Peyer's patch (tissue), 4 donors: ENCODE measurements at places on chromosomes 11 and 22. TPM values are rescaled to one million over a fixed set of nuclear protein-coding genes. Genes with fewer than 3 reads are reported as not detected.

DNA sequence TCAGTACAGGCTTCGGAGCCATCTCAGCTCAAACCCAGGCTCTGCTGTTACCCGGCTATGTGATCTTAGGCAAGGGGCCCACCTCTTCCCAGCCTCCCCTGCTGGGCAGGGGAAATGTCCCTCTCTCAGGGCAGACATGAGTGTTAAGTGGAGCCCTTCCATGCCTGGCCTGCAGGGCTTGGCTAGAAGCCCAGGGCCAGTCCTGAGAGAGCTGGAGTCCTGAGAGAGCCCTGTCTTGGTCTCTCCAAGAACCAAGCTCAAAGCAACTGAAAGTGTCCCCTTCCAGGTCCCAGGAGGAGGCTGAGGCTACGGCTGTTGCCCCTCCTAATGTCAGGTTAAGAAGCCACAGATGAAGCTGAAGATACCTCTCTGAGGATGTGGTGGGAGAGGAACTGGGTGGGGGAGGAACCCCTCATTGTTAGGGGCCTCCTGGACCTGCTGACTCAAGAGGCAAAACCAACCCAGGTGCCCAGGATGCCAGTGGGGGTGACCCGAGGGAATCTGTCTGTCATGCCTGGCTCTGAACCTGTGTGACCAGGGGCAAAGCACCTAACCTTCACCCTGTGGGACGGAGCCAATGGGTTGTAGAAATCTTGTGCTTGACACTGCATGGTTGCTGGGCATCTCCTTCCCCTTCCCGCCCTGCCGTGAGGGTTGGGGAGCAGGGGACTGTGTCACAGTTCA lies 4.2 kb downstream of the ZP1 start:
- no peaks in the 10 kb centered on the region for H3K4me1 ChIP-seq
- peak; percentile 25 for DNase-seq
- H3K36me3 ChIP-seq: no peaks in the 10 kb centered on the region
- peak overlapping the region; percentile 49 for H3K27ac ChIP-seq
- H3K4me3 ChIP-seq: no peak overlapping the region
- H3K27me3 ChIP-seq: no peaks in the 10 kb centered on the region

DNA sequence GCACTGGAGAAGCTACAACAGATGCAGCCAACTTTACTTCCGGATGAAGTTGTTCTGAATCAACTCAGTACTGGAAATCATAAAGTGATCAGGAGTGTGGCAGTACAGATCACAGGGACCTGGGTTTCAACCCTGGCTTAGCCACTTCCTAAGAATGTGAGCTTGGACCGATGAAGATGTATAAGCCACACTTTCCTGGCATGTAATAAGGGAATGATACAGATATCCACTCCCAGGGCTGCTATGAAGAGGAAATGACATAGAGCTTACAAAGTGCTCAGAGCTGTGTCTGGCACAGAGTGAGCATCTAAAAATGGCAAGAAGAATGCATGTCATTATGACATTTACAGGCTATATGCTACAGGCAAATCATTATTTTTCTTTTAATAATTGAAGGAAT lies 378.7 kb downstream of the NTM start:
- H3K27ac ChIP-seq: no peak overlapping the region
- no peaks in the 10 kb centered on the region for H3K36me3 ChIP-seq
- H3K27me3 ChIP-seq: no peaks in the 10 kb centered on the region
- DNase-seq: no peak
- no peak overlapping the region for H3K4me3 ChIP-seq
- H3K4me1 ChIP-seq: no peaks in the 10 kb centered on the region

OR51B2 gene
- total RNA-seq: not detected

DNA sequence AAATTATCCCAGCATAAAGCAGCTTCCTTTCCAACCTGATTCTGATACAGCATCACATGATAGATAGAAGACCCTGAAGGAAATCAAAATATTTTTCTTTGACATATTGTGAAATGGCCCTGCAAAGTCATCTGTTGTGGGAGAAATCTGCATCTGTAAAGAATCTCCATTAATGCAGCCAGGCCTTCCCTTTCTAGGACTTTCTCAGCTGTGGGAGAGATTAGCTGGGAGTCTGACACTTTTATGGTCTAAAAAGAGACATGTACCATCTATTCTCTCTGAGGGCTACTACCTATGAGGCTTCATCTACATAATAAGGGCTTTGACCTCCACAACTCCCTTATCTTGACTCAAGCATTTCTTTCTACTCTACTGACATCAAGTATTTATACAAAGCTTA lies 238.1 kb downstream of the SWAP70 start:
- no peaks in the 10 kb centered on the region for H3K36me3 ChIP-seq
- H3K27ac ChIP-seq: no peak overlapping the region
- H3K4me1 ChIP-seq: no peaks in the 10 kb centered on the region
- DNase-seq: no peak
- no peak overlapping the region for H3K4me3 ChIP-seq

- no peak overlapping the region for H3K4me3 ChIP-seq
- H3K27ac ChIP-seq: no peak overlapping the region
- H3K27me3 ChIP-seq: no peaks in the 10 kb centered on the region
- no peaks in the 10 kb centered on the region for H3K36me3 ChIP-seq
- DNase-seq: no peak
- H3K4me1 ChIP-seq: no peaks in the 10 kb centered on the region
These were observed 3.6 kb upstream of the IGF2 start for GRCh38 chr11:2142762-2143202.

DNA sequence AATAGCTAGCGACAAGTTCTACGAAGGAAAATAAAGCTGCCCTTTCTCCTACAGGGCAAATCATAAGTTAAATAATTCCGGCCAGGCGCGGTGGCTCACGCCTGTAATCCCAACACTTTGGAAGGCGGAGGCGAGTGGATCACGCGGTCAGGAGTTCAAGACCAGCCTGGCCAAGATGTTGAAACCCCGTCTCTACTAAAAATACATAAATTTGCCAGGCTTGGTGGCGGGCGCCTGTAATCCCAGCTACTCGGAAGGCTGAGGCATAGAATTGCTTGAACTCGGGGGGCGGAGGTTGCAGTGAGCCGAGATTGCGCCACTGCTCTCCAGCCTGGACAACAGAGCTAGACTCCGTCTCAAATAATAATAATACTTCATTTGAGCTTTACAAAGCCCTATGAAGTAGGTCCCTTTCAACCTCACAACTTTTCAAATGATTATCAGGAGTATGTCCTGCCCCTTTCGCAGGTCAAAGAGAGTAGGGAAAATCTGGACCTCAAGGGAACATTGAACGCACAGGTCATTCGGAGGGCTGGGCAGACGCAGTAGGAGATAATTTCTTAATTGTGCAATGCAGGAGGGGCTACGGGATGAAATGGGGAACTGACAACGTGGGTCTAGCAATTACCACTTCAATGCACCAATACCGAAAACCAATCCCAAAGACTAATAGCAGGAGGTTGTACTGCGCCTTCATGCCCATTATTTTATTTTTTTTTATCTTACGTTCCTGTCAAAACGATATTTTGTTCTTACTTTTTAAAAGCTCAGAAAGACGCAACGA lies 590 bp downstream of the COMMD9 start:
- H3K27me3 ChIP-seq: no peaks in the 10 kb centered on the region
- DNase-seq: no peak
- peak overlapping the region; percentile 60 for H3K4me3 ChIP-seq
- H3K4me1 ChIP-seq: no peaks in the 10 kb centered on the region

MMP10 gene
- not detected for total RNA-seq

GCAT gene
- 8.8 TPM for total RNA-seq

DNA sequence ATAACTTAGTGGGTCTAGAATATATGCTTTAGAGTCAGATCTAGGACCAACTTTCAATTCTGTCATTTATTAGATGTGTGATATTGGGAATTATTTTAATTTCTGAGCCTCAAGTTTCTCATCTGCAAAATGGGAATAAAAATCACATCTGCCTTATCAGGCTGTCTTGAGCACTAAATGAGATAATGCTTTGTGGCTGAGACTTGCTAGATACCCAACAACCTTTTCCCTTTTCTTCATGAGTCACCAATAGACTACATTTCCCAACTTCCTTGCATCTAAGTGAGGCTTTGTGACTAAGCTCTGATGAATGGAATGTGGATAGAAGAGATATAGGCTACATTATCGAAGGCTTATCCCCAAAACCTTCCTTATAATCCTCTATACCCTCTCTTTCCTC lies 220.7 kb upstream of the SESN3 start:
- H3K27me3 ChIP-seq: no peaks in the 10 kb centered on the region
- H3K27ac ChIP-seq: no peak overlapping the region
- no peaks in the 10 kb centered on the region for H3K4me1 ChIP-seq

PICK1 gene
- total RNA-seq: 43.3 TPM

GRCh38 chr11:128525411-128526243 lies 61.7 kb downstream of the ETS1 start:
- H3K4me3 ChIP-seq: no peak overlapping the region
- H3K27ac ChIP-seq: peak overlapping the region; percentile 57
- H3K36me3 ChIP-seq: no peaks in the 10 kb centered on the region
- no peaks in the 10 kb centered on the region for H3K27me3 ChIP-seq
- DNase-seq: no peak

GRCh38 chr11:94150056-94150455 lies 21.4 kb downstream of the PANX1 start:
- no peaks in the 10 kb centered on the region for H3K36me3 ChIP-seq
- H3K4me1 ChIP-seq: peaks cover 4% of the 10 kb centered on the region
- no peaks in the 10 kb centered on the region for H3K27me3 ChIP-seq
- no peak for DNase-seq

TRIM6 gene
- total RNA-seq: 0.53 TPM

- H3K4me1 ChIP-seq: no peaks in the 10 kb centered on the region
- no peak for DNase-seq
- H3K4me3 ChIP-seq: no peak overlapping the region
- no peaks in the 10 kb centered on the region for H3K27me3 ChIP-seq
- no peaks in the 10 kb centered on the region for H3K36me3 ChIP-seq
- H3K27ac ChIP-seq: no peak overlapping the region
These were observed 26.3 kb upstream of the PHF21B start for GRCh38 chr22:45036154-45036553.

- DNase-seq: no peak
- H3K27me3 ChIP-seq: no peaks in the 10 kb centered on the region
- H3K4me3 ChIP-seq: no peak overlapping the region
- no peak overlapping the region for H3K27ac ChIP-seq
- no peaks in the 10 kb centered on the region for H3K36me3 ChIP-seq
- H3K4me1 ChIP-seq: no peaks in the 10 kb centered on the region
These were observed 23.5 kb downstream of the DRICH1 start for GRCh38 chr22:23608583-23608982.

DNA sequence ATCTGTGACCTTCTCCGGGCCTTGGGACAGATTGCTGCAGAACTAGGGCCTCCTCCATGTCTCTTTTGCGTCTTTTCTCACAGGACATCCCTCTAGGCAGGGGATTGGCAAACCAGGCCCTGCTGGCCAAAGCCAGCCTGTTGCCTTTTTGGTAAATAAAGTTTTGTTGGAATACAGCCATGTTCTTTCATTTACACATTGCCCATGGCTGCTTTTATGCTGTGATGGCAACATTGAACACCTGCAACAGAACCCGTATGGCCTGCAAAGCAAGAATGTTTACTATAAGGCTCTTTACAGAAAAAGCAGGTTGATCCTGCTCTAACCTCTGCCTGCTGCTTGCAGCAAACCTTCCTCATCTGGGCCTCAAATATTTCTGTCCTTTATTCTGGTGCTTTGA lies 56.8 kb upstream of the B3GAT1 start:
- H3K27me3 ChIP-seq: no peaks in the 10 kb centered on the region
- H3K36me3 ChIP-seq: no peaks in the 10 kb centered on the region
- no peaks in the 10 kb centered on the region for H3K4me1 ChIP-seq
- peak overlapping the region; percentile 62 for H3K27ac ChIP-seq
- no peak overlapping the region for H3K4me3 ChIP-seq
- DNase-seq: no peak

POLR2L gene
- total RNA-seq: 37.8 TPM
